ENCODE measurements at places on chromosomes 7 and 10.

GRCh38 chr10:24561453-24561852, 162.2 kb downstream of the ARHGAP21 start:
- no peak for DNase-seq

DNA sequence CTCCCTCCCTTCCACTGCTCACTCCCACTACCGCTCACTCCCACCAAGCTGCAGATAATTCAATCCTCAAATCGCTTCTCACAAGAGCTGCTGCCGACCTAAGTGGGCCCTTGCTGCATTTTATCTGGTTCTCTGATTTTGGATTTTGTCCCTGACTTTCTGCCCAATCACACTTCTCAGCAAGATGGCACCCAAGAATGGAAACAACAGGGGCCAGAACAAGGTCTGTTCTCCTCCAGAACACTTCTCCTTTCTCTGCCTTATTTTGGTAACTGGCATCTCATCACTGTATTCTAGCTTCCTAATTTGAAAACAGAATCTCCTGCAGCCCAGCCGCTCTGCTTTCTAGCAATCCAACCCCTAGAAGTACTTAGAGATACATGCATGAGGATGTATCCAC, 172.8 kb downstream of the GRID1 start:
- DNase-seq, result no peak

- no peak for DNase-seq
These were observed 144.6 kb upstream of the COL1A2 start for GRCh38 chr7:94250124-94250523.

GRCh38 chr7:330511-331230, 40.7 kb downstream of the FOXL3 start:
- no peak for DNase-seq

DNA sequence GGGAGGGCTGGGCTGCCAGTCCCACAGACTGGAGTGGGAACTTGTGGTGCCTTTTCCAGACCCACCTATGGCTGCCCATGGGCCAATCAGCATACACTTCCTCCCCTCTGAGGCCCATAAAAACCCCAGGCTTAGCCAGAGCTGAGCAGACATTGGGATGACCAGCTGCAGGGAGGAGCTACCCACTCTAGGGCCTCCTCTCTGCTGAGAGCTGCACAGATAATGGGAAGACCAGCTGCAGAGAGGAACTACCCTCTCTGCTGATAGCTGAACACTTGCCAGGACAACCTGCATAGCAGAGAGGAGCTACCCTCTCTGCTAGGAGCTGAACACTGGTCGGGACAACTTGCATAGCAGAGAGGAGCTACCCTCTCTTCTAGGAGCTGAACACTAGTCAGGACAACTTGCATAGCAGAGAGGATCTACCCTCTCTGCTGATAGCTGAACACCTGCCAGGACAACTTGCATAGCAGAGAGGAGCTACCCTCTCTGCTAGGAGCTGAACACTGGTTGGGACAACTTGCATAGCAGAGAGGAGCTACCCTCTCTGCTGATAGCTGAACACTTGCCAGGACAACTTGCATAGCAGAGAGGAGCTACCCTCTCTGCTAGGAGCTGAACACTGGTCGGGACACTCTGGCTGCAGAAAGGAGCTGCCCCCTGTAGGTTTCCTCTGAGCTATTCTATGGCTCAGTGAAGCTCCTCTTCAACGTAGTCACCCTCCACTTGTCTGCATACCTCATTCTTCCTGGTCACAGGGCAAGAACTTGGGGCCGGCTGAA, 88.3 kb upstream of the CACUL1 start:
- no peak for DNase-seq

DNA sequence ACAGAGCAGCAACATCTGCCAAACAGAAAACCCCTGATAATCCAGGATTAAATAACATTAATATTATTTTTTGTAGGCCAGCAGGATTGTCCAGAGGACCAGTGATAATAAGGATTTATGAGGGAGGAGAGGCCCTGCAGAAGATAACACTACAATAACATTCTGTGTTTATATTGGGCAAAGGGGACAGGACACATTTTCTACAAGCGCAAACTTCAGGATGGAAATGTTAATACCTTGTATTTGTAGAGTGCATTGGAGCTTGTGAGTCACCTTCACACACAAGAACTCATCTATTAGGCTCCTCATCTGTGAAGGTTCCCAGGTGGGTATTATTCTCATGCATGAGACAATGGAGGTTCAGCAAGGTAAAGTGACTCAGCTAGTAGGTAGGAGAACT, 51.0 kb downstream of the BAMBI start:
- no peak for DNase-seq

Measured in stimulated activated CD4-positive, alpha-beta T cell treated with anti-CD3 and anti-CD28 coated beads, Interleukin-15, amount 100 ng/mL, for 1 hour (primary cell).